Activated CD8-positive, alpha-beta memory T cell treated with anti-CD3 and anti-CD28 coated beads for 1 hour (primary cell): ENCODE measurements at places on chromosomes 6 and 20.

- DNase-seq = no peak
Measured at GRCh38 chr6:170444056-170444591, 109.0 kb downstream of the PSMB1 start.

GRCh38 chr20:32532246-32532645 is 52.9 kb downstream of the NOL4L start:
- no peak for DNase-seq

DNA sequence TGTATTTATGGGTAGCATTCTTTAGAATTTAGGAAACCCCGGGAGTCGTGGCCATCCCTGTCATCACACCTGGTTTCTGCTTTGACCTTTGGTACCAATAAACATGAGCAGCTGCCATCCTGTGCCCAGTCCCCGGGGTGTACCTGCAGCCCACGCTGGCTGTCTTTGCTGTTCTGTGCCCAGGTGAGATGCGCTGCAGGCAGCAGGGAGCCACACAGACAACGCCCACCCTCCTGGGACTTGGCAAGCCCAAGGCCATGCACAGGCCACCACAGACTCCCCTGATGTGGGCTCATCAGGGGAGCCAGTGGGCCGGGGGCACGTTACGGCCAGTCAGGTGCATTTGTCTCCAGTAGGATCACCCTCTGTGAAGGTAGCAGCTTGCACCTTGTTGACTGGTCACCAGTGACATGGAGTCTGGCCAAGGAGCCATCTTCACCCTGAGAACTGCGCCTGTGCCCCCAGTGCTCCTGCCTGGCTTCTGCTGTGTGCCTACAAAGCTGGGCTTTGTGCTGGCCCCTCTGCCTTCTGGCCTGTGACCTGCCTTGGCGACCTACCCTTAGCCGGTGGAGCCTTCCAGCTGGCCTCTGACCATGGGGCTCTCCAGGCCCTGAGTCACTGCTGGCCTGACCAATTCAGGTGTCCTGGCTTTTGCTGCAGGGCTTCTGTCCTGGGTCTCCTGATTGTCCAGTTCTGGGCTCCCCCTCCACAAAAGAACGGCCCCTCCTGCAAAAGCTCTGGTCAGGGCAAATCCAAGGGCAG is 14.2 kb upstream of the UNC93A start:
- no peak for DNase-seq

GRCh38 chr20:2210646-2211552 is 84.9 kb upstream of the TGM3 start:
- DNase-seq = no peak

- DNase-seq = no peak
Measured at GRCh38 chr6:79665725-79666551, 34.8 kb downstream of the SH3BGRL2 start.

GRCh38 chr20:43570496-43570895 is 11.7 kb downstream of the SGK2 start:
- DNase-seq = no peak

- no peak for DNase-seq
Measured at GRCh38 chr6:168362276-168362990, 42.9 kb upstream of the DACT2 start.

GRCh38 chr20:54076259-54076658 is 5.9 kb upstream of the BCAS1 start:
- DNase-seq = no peak

DNA sequence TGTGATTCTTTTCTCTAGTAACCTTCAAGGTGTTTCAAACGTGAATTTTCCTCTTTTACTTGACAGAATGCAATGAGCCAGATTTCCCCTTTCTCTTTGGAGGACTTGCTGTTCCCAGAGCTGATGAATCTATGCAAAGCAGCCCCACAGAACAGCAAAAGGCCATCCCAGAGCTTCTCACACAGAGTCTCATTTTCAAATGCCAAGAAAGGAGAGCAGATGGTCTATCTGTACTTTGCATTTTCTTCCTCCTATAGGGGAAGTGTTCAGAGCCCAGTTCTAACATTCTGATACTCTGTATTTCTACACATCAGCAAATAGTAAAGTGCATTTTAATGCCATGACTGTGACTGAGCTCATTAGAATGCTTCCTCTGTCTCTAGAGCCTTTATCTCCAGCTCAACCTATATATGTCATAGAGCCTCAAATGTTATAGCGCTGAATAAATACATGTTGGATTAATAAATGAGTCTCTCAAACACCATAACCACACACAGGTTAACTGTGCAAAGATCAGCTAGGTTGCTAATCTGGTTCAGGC is 81.8 kb upstream of the EYA4 start:
- DNase-seq = no peak

GRCh38 chr6:28489366-28490204 is 26.0 kb downstream of the GPX6 start:
- peak; percentile 6 for DNase-seq

GRCh38 chr6:160258346-160259142 is at the start of gene SLC22A2:
TSS of gene SLC22A2 (minus strand) at chr6:160258821. CDS start at chr6:160258757, 64 bp downstream.
- no peak for DNase-seq

DNA sequence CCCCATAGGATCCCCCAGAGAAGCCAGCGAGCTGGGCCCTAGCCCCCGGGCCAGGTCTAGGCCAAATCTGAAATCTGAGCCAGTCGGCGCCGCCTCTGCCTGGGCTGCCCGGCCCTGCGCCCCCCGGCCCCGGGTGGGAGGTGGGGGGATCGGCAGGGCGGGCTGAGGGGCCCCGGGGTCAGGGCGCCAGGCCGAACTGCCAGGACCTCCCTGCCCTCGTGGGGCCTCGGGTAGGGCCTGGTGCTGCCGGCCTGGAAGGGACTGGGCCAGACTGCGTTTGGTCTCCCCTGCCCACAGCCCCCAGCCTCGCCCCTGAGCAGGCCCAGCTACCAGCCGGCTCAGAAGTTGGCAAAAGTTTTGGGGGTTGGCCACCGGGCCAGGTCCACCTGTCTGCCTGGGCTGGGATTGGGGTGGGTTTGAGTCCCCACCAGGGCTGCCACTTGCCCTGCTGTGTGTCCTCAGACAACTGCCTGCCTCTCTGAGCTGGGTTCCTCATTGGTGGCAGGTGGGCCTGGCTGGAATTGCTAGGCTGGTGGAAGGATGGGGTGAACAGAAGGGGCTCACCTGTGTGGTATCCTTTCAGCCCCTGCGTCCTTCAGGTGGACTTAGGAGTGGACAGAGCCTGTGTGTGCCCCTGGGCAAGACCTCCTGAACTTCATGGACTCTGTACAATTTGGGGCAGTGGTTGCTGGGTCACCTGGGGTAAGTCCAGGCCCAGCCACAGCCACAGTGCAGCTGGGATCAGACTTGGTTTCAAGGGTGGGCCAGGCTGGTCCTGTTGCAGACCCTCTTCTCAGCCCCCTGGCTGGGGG is 801 bp downstream of the SRC start:
- no peak for DNase-seq

- no peak for DNase-seq
Measured at GRCh38 chr6:41036186-41036585, 2.8 kb downstream of the UNC5CL start.

DNA sequence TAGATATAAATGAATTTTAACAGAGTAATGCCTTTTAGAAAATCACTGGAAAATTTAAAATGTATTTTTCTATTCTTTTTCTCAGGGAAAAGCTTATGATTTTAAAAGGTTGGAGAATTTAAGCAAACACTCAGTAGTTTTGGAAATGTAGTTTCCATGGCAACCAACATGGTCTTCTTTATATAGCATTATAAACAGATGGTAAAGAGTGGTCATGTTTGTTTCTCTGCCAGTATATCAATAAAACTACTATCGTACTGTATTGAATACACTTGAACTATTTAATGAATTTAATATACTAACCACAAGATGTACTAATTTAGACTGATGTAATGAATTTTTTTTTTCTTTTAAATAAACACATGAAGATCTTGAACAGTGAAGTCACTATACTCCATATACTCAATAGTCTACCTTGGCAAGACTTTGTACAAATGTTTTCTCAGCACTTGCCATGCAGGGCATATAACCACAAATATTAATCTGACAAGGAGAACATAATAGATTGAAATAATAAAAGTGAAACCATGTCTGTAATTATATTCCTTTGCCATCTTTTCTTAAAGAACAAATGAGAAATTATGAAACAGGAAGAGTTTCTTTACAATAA is 105.5 kb downstream of the PDSS2 start:
- DNase-seq = no peak

DNA sequence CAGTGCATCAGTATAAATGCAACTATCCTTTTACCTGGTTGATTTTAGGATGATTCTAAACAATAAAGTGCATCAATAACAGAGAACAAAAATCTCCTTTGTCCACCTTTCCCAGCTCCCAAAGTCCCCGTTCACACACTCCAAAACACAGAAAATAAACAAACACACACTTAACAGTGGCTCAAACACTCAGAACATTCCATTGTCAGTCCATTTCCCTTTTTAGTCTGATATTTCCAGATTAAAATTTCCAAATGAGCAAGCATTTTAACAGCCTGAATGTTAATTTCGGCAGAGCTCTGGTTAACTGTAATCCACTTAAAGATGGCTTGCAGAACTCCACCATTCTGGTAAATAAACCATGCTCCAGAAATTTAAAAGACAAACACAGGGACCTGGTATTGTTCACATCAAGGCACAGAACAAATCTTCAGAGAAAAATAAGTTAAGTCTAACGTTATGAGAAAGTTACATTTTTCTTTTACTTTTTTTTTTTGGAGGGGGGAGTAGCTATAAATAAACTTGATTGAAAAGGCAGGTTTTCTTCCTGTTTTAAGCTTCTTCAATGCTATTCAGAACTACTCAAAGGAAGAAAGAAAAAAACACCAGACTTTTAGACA is 100.8 kb downstream of the DST start:
- DNase-seq = no peak

DNA sequence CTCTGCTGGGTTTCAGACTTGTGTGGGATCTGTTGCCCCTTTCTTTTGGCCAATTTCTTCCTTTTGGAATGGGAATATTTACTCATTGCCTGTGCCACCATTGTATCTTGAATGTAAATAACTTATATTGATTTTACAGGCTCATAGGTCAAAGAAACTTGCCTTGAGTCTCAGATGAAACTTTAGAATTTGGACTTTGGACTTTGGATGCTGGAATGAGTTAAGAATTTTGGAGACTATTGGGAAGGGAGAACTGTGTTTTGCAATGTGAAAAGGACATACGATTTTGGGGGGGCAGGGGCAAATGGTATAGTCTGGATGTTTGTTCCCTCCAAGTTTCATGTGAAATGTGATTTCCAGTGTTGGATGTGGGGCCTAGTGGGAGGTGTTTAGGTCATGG is 62.6 kb upstream of the TNFRSF21 start:
- no peak for DNase-seq

DNA sequence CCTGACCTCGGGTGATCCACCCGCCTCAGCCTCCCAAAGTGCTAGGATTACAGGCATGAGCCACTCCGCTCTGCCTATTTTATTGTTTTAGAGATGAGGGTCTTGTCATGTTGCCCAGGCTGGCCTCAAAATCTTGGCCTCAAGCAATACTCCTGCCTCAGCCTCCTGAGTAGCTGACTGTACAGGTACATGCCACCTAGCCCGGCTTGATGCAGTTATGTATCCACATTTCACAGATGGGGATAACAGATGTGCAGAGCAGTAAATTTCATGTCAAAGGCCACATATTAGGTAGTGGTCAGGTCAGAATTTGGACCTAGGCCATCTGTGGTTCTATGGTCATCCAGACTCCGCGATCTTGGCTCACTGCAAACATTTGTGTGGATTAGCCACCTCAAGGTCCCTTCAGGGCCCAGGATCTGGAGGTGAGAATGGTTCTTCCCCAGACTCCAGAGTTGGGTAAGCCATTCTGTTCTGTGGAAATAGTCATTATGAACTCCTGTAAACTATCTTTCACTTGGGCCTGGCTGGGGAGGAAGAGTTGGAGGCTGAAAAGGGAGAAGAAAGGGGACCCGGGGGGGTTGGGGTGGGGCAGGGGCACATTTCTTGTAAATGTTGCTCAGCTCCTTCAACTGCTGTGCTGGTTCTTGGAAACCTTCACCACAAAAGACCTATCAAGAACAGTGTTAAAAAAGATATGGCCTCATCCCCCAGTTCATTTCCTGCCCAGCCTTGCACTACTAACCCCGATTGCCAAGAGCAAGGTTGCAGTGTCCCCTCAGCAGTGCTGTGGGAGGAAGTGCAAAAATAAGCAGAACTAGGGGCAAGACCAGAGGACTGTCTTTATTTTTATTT is 13.0 kb downstream of the PIM1 start:
- no peak for DNase-seq

DNA sequence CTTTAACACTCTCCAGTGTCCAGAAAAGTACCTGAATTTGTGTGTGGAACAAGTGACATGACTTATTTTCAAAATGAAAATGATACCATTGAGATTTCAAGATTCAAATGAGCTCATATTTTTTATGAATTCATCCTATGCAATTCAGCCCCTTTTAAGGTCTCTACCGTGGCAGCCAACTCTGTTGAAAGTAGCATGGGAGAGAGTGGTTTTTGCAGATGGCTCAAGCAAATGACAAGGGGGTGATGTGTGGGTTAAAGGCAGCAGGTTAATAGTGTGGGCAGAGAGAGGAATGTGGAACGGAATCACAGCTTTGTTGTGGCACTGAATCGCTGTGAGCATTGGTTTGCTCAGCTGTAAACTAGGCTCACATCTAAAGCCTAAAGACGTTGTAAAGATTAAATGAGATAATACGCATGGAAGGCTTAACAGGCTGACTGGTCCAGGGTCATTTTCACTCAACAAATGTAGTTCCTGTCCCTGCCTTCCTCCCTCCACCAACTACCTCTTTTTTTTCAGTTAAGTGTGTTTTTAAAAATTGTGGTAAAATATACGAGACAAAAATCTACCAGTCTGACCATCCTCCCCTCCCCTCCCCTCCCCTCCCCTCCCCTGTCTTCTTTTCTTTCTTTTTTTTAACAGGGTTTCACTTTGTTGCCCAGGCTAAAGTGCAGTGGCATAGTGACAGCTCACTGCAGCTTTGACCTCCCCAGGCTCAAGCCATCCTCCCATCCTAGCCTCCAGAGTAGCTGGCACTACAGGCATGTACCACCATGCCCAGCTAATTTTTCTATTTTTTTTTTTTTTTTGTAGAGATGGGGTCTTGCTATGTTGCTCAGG is 114.7 kb upstream of the ZNF217 start:
- DNase-seq = no peak

GRCh38 chr6:140355476-140355875 is 981.0 kb upstream of the CITED2 start:
- no peak for DNase-seq

- DNase-seq = no peak
Measured at GRCh38 chr6:150320442-150320841, 48.4 kb upstream of the IYD start.

GRCh38 chr20:13274275-13274861 is 53.3 kb downstream of the ISM1 start:
- DNase-seq = no peak
